CD4-positive, alpha-beta T cell treated with Interleukin-4 for 4 hours (primary cell): ENCODE measurements at places on chromosomes 7 and 10.

GRCh38 chr10:994836-995558 lies 6.8 kb downstream of the GTPBP4 start:
- no peak for DNase-seq

GRCh38 chr7:45363669-45364068 lies 206.1 kb downstream of the RAMP3 start:
- DNase-seq: no peak

DNA sequence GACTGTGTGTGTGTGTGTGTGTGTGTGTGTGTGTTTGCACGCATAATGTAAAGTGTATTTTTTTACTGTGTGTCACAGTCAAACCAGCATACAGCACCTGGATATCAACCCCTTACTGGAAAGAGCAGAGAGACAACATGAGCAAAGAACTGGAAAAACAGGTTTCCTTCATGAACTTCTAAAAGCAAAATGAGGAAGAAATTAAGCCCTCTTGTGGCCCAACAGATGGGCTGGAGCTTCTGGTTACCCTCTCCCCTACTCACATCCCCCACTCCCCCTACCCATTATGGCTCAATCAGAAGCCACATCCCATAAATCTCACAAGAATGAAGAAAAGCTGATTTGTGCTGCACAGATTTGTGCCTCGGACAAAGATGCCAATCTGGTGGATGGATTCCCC lies 36.2 kb downstream of the PDE1C start:
- no peak for DNase-seq

- DNase-seq: no peak
Measured at GRCh38 chr7:158272509-158273137, 315.0 kb downstream of the PTPRN2 start.

- DNase-seq: no peak
Measured at GRCh38 chr10:130458509-130458908, 322.3 kb downstream of the GLRX3 start.

- no peak for DNase-seq
Measured at GRCh38 chr10:36712695-36713094, 412.7 kb upstream of the ANKRD30A start.

DNA sequence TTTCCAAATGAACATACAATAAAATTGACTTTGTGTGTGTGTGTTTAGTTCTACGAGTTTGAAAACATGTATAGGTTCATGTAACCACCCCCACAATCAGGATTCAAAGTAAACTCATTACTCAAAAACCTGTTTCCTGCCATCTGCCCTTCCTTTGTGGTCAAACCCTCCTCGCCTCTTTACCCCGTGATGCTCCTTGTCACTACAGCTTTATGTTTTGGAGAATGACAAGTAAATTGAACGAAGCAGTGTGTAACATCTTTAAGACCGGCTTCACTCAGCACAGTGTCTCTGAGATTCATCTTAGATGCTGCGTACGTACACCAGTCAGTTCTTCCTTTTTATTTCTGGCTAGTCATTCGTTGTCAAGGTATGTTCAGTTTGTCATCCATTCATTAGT lies 54.6 kb upstream of the MKI67 start:
- DNase-seq: peak; percentile 66

DNA sequence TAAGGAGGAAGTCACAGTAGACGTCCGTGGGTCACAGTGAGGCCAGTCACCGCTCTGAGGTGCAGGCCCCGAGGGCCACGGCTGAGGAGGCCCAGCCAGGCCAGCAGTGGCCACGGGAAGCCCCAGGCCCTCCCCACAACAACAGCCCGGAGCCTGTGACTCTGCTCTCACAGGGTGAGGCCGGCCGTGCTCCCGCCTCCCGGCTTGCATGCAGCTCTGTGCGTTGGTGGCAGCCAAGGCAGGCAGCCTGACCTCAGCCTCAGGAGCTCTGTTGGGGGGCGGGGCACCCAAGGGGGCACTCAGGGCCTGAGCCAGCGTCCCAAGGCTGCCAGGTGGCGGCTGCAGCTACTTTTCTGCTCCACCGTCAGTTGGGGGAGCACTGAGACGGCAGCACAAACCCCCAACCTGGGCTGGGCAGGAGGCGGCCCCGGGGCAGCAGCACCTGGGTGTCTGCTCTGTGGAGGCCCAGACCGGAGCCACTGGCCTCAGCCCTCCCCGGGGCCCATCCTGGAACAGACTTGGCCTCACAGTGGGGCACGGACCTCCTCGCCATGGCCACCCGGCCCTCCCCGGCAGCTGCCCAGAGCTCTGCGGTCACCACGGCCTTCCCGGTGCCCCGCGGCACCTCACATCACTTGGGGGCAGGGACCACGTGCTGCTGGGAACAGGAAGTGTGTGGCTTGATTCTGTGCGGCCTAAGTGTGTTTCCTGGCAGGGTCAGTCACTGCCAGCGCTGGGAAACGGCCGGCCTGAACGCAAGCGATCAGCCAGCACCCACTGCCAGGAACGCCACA lies 13.3 kb downstream of the CYP2W1 start:
- no peak for DNase-seq

DNA sequence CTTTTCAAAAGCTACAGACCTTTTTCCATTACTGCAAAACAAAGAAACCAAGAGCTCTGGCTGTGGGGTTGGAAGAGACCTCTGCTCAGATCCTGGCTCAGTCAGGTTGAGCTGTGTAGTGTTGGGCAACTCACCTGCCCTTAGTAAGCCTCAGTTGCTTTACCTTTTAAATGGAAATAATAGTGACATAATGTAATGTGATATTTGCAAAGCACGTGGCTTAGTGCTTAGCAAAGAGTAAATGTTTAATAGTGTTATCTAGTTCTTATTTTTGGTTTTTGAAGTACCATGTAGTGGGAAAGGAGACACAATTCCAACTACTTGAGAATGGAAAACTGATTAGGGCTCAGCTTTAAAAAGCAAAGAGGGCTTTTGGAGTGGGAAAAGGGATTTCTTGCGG lies 100.2 kb downstream of the SVIL start:
- no peak for DNase-seq

GRCh38 chr7:54904986-54905385 lies 113.8 kb upstream of the EGFR start:
- DNase-seq: no peak

- DNase-seq: peak; percentile 35
Measured at GRCh38 chr10:67785098-67785497, 52.9 kb downstream of the DNAJC12 start.

DNA sequence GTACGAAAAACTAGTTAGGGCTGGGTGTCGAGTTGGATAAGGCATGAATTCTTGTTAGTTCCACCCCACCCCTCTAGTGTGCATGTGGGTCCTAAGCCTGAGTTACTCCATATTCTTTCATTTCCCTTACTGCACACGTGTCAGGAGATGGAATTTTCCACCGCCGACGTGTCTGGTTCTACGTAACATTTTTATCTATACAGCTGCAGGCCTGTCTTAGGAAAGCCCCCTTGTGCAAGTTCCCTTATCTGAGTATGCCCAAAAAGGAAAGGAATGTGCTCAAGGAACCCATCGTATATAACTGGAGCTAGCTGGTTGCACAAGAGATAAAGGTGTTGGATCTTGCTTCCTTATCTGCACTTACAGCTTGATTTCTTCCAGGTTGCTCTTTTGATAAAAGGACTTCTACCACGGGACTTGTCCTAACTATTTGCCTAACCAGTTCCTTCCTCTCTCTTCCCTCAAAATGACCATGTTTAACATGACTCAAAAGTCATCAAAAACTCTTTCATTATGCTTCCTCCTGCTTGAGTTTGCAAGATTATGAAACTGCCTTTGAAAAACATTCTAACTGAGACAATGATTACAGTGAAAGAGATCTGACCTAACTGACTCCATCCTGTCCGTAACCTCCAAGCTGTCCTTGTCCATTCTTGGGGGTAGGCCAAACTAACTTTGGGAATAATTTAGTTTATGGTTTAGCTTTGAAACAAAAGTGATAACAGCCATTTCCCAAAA lies 181.4 kb downstream of the AKR1D1 start:
- DNase-seq: peak; percentile 3

DNA sequence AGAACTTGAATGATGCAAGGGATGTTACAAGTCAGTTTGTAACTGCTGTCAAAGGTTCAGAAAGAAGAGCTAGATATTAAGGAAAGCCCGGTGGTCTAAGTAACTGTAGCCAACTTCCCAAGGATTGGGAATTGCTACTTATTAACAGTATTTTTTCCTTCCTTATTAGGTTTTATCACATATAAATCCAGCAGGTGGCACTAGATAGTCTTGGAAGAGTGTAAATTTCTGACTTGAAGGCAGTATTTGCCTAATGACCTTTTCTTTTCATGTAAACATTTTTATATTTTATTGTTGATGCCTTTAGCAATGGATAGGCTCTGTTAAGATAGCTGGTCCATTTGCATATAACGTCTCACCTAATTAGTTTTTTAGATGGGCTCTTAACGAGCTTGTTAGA lies 51.2 kb downstream of the ANLN start:
- DNase-seq: peak; percentile 13

- no peak for DNase-seq
Measured at GRCh38 chr7:73921623-73922528, 60.9 kb downstream of the TMEM270 start.

GRCh38 chr10:70437721-70438120 lies 3.8 kb downstream of the NODAL start:
- no peak for DNase-seq

DNA sequence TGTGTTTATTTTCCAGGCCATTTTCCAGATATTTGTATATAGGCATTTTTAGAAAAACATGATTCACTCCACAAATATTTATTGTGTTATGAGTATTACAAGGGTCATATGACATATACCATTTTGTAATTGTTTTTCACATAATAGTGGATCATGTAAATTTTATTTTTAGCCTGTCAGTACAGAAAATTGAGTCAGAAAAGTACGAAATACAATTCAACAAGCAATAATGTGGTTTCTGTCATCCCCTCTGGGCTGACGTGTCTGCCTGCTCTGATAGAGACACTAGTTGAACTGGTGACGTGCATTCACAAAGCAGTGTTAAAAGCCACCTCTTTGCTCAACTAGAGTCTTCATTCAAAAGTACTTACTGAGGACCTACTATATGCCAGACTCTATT lies 97.9 kb upstream of the STEAP1B start:
- DNase-seq: no peak

DNA sequence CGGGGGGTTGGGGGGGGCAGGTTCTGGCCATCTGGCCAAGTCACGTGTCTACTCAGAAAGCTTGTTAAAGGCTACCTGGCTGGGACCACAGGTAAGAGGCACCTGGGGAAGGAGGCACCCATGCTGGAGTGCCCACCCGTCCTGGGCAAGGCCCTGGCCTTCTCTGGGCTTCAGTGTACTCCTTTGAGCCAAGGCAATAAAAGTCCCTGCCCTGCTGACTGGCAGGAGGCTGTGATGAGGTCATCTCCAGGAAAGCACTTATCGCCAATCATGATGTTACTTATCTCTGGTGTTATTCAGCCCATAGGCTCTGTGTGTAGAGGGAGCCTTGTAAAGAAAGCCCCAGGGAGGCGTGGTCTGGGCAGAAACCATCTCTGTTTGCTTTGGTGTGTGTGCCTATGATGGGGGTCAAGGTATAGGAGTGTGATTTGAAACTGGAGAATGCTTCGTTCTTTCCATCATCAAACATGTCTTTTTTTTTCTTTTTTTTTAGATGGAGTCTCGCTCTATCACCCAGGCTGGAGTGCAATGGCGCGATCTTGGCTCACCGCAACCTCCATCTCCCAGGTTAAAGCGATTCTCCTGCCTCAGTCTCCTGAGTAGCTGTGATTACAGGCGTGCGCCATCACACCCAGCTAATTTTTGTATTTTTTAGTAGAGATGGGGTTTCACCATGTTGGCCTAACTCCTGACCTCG lies 2.5 kb upstream of the CLDN4 start:
- peak; percentile 14 for DNase-seq

DNA sequence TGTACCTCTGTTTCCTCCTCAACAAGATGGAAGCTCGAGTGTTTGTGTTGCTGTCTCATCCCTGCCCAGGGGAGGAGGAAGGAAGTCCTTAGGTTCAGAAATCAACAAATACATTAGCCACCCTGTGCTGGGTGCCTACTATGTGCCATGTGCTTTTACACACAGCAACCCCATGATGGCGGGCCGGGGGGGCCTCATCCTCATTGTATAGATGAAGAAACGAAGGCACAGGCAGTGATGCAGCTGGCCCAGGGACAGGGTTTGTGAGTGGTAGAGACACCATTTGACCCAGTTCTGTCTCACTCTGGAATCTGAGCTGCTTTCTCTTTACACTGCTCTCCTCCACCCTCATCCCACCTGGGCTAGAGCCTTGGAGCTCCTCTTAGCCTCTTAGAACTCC lies 1.9 kb upstream of the CALHM2 start:
- no peak for DNase-seq

- DNase-seq: no peak
Measured at GRCh38 chr10:124377101-124377500, 41.6 kb downstream of the OAT start.

GRCh38 chr7:157415486-157415885 lies 78.7 kb downstream of the DNAJB6 start:
- no peak for DNase-seq

- no peak for DNase-seq
Measured at GRCh38 chr10:52318822-52319464, 4.9 kb downstream of the DKK1 start.

GRCh38 chr7:142717453-142717852 lies 31.8 kb upstream of the PRSS1 start:
- DNase-seq: peak; percentile 43

- DNase-seq: no peak
Measured at GRCh38 chr10:72692744-72692993, 726 bp downstream of the MCU start.
